ENCODE measurements at places on chromosomes 16 and 17. TPM values are rescaled to one million over a fixed set of nuclear protein-coding genes. Genes with fewer than 3 reads are reported as not detected.

GRCh38 chr17:73384926-73385325, 73.1 kb upstream of the CDC42EP4 start:
- no peaks in the 10 kb centered on the region for H3K36me3 ChIP-seq
- H3K27me3 ChIP-seq = no peaks in the 10 kb centered on the region
- H3K4me1 ChIP-seq = no peaks in the 10 kb centered on the region
- DNase-seq = no peak

DNA sequence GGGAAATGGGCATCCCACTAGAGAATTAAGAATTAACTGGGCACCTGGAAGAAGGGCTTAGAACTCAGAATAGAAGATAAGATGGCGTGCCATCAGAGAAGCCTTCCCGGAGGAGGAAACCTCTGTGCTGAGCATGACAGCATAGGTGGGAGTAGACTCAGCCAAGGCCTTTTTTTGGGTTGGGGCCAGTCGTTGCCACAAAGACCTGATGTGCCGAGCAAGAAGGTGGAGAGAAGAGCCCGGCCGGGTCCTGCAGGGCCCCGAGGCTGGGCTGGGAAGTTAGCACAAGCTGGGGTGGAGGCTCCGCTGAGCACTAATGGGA, 1.1 kb upstream of the RAB11FIP4 start:
- H3K4me1 ChIP-seq = no peaks in the 10 kb centered on the region
- H3K36me3 ChIP-seq = no peaks in the 10 kb centered on the region
- no peak overlapping the region for H3K27ac ChIP-seq
- H3K4me3 ChIP-seq = no peak overlapping the region

The HOXB6 gene
- 0.32 TPM for total RNA-seq

The TMEM204 gene
- 5.3 TPM for total RNA-seq

DNA sequence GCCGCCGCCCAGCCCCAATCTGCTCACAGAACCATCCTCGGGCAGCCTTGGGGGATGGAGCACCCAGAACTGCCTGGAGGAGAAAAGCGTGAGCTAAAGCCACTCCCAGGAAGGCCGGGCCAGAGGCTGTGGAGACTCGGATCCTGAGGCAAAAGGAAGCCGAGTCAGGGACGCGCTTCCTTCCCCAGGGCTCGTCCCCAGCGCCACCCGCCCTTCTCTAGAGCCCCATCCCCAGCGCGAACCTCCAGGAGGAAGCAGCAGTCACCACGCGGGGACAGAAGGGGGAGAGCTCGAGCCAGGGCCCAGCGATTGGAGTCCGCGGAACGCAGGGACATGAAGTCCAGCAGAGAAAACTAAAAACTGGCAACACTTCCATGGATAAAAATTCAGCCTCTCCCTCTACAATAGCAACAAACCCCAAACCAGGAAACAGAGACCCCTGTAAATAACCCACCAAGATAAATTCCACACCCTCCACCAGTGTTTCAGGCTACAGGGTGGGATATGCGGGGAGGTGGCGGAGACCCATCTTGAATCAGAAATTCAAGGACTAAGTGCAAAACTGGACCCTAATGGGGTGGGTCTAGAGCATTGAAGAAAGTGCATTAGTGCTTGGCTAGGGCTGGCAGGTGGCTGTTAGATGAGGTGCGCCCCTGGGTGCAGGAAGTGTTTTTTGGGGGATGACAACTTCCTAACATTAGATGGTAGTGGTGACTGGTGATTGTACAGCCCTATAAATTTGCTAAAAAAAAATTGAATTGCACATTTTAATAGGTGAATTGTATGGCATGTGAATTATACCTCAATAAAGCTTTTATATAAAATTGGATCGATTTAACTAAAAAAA, 116.1 kb upstream of the METRNL start:
- no peak overlapping the region for H3K27ac ChIP-seq
- no peak for DNase-seq
- H3K4me3 ChIP-seq = no peak overlapping the region

DNA sequence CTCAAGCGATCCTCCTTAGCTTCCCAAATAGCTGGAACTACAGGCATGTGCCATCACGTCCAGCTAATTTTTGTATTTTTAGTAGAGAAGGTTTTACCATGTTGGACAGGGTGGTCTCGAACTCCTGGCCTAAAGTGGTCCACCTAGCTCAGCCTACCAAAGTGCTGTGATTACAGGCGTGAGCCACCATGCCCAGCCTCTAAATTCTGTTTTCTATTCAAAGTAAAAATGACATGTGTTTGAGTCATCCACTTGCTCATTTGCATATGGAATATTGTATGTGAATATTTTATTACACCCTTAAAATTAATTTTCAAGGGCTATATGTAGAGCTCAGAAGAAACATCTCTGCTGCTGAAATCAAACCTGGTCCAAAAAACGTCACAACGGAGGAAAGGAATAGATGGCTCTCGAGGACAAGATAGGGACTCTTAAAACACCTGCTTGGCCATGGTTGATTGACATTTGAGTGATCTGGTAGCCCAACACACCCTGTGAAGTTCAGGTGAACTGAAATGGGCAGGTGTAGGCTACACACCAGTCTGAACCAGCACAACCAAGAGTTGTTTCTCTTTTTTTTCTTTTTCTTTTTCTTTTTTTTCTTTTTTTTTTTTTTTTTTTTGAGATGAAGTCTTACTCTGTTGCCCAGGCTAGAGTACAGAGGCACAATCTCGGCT, 51.1 kb downstream of the SF3B3 start:
- H3K36me3 ChIP-seq = peaks cover 35% of the 10 kb centered on the region
- H3K27me3 ChIP-seq = no peaks in the 10 kb centered on the region
- H3K4me1 ChIP-seq = no peaks in the 10 kb centered on the region
- H3K27ac ChIP-seq = no peak overlapping the region

- no peaks in the 10 kb centered on the region for H3K36me3 ChIP-seq
- H3K27ac ChIP-seq = no peak overlapping the region
- H3K27me3 ChIP-seq = no peaks in the 10 kb centered on the region
Measured at GRCh38 chr16:30523768-30524574, 2.4 kb downstream of the ZNF768 start.

GRCh38 chr16:35201151-35201550, 1741.7 kb downstream of the TP53TG3F start:
- no peak overlapping the region for H3K4me3 ChIP-seq
- DNase-seq = no peak
- H3K36me3 ChIP-seq = no peaks in the 10 kb centered on the region
- H3K27me3 ChIP-seq = no peaks in the 10 kb centered on the region
- H3K27ac ChIP-seq = no peak overlapping the region

DNA sequence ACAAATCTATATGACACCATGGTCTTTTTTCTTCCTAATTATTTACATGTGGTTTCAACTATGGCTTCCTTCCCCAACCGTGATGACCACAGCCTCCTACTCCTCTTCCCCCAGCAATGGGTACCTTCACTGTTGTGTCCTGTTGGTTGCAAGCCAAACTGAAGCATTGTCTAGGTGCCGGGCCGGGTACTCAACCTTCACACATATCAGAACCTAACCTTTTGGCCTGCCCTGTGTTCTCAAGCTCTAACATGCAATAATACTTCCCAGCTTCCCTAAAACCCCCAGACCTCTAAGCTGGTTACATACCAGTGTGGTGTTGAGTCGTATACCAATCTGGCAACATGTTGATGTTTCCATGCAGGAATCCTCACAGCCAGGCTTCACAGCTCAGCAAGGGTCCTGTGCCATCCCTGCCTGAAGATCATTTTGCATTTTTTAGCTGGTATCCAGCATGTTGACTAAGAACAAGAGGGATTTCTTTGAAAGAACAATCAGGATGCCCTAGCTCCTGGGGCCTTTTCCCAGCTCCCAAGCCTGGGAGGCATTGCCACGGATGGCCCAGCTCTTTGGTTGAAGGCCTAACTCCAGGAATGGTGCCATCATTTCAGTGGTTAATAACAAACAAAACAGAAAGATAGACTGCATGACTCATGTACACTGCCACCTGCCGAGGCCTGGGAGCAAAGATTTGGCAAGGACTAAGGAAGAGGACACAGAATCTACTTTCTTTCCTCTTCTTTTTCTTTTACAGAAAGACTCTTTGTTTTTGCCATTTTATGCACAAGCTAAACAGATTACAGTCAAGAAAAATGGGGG, 373.7 kb upstream of the SALL1 start:
- H3K4me3 ChIP-seq = no peak overlapping the region
- no peaks in the 10 kb centered on the region for H3K27me3 ChIP-seq
- DNase-seq = peak; percentile 38
- H3K27ac ChIP-seq = no peak overlapping the region

The CD68 gene
- total RNA-seq = 3.7 TPM

DNA sequence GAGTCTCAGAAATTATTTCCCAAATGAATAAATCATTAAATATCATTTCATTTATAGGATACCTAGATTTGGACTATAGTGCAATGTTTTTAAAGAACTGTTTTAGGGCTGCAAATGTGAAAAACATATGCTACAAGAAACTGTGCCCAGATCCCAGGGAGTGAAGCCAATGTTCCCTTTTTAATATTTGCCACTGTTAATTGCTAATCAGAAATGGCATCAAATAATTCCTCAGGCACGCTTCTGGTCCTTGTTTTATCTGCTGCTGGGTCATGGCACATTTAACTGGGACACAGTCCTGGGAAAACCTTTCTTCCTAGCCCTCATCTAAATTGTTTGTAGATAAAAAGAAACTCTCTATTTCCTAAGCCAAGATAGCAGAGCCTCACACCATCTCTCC, 79.3 kb upstream of the CNTNAP4 start:
- no peaks in the 10 kb centered on the region for H3K36me3 ChIP-seq
- peaks cover 6% of the 10 kb centered on the region for H3K4me1 ChIP-seq
- H3K4me3 ChIP-seq = no peak overlapping the region
- no peak for DNase-seq
- no peak overlapping the region for H3K27ac ChIP-seq
- H3K27me3 ChIP-seq = no peaks in the 10 kb centered on the region

- H3K4me3 ChIP-seq = no peak overlapping the region
- H3K27me3 ChIP-seq = no peaks in the 10 kb centered on the region
- H3K36me3 ChIP-seq = peaks cover 52% of the 10 kb centered on the region
- DNase-seq = no peak
- no peak overlapping the region for H3K27ac ChIP-seq
Measured at GRCh38 chr17:67733449-67733848, 15.7 kb downstream of the NOL11 start.

The TEKT5 gene
- total RNA-seq = not detected

GRCh38 chr17:60103957-60104356, 25.2 kb upstream of the HEATR6 start:
- H3K27ac ChIP-seq = no peak overlapping the region
- no peaks in the 10 kb centered on the region for H3K27me3 ChIP-seq
- H3K4me1 ChIP-seq = no peaks in the 10 kb centered on the region
- no peak overlapping the region for H3K4me3 ChIP-seq
- no peak for DNase-seq

The NCBP3 gene
- total RNA-seq = 13.8 TPM

- no peak overlapping the region for H3K4me3 ChIP-seq
- no peak overlapping the region for H3K27ac ChIP-seq
- H3K36me3 ChIP-seq = peaks cover 12% of the 10 kb centered on the region
Measured at GRCh38 chr17:19379361-19380065, 1.2 kb downstream of the MAPK7 start.

The ZG16 gene
- total RNA-seq = 0.75 TPM

The ETV4 gene
- total RNA-seq = 2.0 TPM

DNA sequence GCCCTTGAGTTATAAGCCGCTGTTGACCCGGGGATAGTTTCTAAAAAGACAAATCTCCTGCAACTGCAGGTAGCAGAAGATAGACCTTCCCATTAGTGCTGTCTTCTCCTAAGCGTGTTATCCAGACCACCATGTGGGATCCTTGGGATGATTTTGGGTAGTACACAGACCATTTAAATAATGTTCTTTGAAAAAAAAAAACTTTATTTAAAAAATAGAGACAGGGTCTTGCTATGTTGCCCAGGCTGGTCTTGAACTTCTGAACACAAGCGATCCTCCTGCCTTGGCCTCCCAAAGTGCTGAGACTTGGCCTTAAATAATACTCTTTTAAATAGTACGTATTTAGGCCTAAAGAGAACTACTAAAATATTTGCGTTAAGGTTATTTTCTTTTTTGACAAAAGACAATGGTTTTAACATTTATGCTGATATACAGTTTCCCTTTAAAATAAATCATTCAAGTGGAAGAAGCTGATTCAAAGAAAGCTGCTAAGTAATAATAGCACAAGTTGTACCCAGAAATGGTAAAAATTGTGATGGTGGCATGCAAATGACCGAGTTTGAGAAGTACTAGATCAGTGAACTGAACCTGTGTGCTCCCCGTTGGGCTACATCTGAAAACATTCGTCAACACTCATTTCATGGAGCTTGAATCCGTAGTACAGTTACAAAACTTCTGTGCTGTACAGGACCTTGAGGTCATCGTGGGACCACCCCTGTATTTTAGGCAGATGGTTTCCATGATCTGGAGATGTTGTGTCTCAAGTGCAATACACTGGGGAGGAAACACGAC, 24.0 kb downstream of the SMARCE1 start:
- peaks cover 3% of the 10 kb centered on the region for H3K27me3 ChIP-seq
- H3K36me3 ChIP-seq = peaks cover 4% of the 10 kb centered on the region
- no peak for DNase-seq
- no peak overlapping the region for H3K27ac ChIP-seq
- no peak overlapping the region for H3K4me3 ChIP-seq
- no peaks in the 10 kb centered on the region for H3K4me1 ChIP-seq

The SMIM5 gene
- total RNA-seq = 0.79 TPM

GRCh38 chr16:1401061-1401757, 13.3 kb downstream of the UNKL start:
- DNase-seq = no peak
- H3K4me3 ChIP-seq = no peak overlapping the region
- H3K27me3 ChIP-seq = no peaks in the 10 kb centered on the region
- peaks cover 30% of the 10 kb centered on the region for H3K36me3 ChIP-seq

DNA sequence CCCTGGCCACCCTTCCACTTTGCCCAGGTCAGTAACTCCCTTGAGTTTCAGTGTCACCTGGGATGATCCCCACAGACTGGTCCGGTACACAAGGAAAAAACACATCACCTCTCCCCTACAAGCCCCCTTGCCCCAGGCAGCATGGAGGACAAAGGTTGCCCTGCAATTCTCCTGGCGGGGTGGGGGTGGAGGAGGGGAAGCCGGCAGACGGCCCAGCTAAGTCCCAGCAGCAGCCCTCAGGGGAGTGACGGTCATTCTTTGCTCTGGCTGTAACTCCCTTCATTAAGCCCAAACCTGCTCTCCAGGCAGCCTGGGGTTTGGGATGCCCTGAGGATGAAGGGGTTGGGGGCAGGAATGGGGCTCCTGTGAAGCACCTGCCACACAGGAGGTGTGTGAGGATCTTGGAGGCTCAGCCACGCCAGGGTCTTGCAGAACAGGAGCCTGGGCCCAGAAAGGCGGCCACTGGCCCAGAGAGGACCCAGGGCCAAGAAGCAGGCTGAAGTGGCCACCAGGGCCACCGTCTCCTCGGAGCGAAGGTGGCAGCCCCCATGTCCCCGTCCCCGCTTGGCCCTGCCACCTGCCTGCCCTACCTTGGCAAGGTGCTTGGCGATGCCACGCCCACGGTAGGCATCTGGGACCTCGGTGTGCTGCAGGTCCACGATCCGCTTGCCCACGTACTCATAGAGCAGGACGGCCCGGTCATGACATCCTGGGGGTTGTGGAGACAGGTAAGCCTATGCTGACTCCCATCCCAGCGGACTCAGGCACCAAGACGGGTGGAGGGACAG, 9.5 kb downstream of the NATD1 start:
- no peak overlapping the region for H3K27ac ChIP-seq
- H3K36me3 ChIP-seq = no peaks in the 10 kb centered on the region
- H3K27me3 ChIP-seq = no peaks in the 10 kb centered on the region
- DNase-seq = no peak
- H3K4me1 ChIP-seq = no peaks in the 10 kb centered on the region
- H3K4me3 ChIP-seq = no peak overlapping the region

GRCh38 chr16:29316761-29317183, 89.7 kb downstream of the NPIPB11 start:
- DNase-seq = no peak
- no peak overlapping the region for H3K27ac ChIP-seq
- H3K36me3 ChIP-seq = no peaks in the 10 kb centered on the region
- no peaks in the 10 kb centered on the region for H3K4me1 ChIP-seq
- no peaks in the 10 kb centered on the region for H3K27me3 ChIP-seq
